ENCODE measurements at places on chromosomes 4 and X. TPM values are rescaled to one million over a fixed set of nuclear protein-coding genes. Genes with fewer than 3 reads are reported as not detected.

GRCh38 chrX:53723381-53723780, 36.9 kb upstream of the HUWE1 start:
- H3K4me3 ChIP-seq = no peak overlapping the region
- no peak for DNase-seq
- no peaks in the 10 kb centered on the region for H3K4me1 ChIP-seq
- peaks cover under 1% of the 10 kb centered on the region for H3K27me3 ChIP-seq
- no peaks in the 10 kb centered on the region for H3K36me3 ChIP-seq

- no peaks in the 10 kb centered on the region for H3K27me3 ChIP-seq
- no peak overlapping the region for H3K27ac ChIP-seq
These were observed 1495.4 kb downstream of the RPA4 start for GRCh38 chrX:98379134-98379533.

- no peak overlapping the region for H3K27ac ChIP-seq
- no peak for DNase-seq
- H3K4me3 ChIP-seq = no peak overlapping the region
These were observed 19.7 kb downstream of the QDPR start for GRCh38 chr4:17492058-17492741.

- no peak overlapping the region for H3K27ac ChIP-seq
- no peaks in the 10 kb centered on the region for H3K36me3 ChIP-seq
- no peak for DNase-seq
- no peak overlapping the region for H3K4me3 ChIP-seq
These were observed 11.1 kb upstream of the KLF8 start for GRCh38 chrX:56221101-56221500.

- H3K27me3 ChIP-seq = no peaks in the 10 kb centered on the region
- DNase-seq = peak; percentile 73
- H3K4me1 ChIP-seq = no peaks in the 10 kb centered on the region
- H3K4me3 ChIP-seq = no peak overlapping the region
These were observed 25.4 kb upstream of the SLAIN2 start for GRCh38 chr4:48315728-48316630.

DNA sequence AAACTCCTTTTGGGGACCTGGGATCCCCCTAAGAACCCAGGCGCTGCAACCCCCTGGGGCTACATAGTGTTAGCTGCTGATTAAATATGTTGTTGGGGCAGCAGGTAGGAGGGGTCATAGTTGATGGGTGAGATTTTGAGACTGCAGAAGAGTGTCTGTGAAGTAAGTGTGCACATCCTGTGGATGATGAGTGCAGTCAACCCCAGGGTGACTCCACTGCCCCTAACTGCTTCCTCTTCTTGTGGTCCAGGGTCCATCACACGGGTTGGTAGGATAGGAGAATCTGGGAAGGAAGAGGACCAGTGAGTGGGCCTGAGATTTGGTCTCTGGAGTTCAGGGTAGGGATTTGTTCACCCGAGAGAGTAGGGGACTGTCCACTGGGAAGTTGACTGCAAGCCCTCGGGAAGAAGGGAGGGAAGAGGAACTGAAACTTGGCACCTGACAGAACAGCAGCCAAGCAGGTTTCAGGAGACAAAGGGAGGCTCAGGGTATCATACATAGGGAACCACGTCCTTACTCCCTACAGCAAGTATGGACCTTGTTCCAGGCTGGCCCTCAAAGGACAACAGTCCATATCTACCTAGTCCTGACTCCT, 8.5 kb downstream of the DLG3 start:
- no peaks in the 10 kb centered on the region for H3K27me3 ChIP-seq
- DNase-seq = no peak
- no peaks in the 10 kb centered on the region for H3K36me3 ChIP-seq
- H3K27ac ChIP-seq = no peak overlapping the region
- H3K4me1 ChIP-seq = no peaks in the 10 kb centered on the region
- H3K4me3 ChIP-seq = no peak overlapping the region

GRCh38 chrX:150983521-150984168, 510 bp downstream of the HMGB3 start:
- peaks cover 4% of the 10 kb centered on the region for H3K36me3 ChIP-seq
- no peak for DNase-seq
- no peaks in the 10 kb centered on the region for H3K27me3 ChIP-seq
- no peaks in the 10 kb centered on the region for H3K4me1 ChIP-seq
- H3K27ac ChIP-seq = peak overlapping the region; percentile 41

GRCh38 chr4:2592572-2592971, 56.1 kb downstream of the FAM193A start:
- no peak overlapping the region for H3K4me3 ChIP-seq
- peaks cover 6% of the 10 kb centered on the region for H3K36me3 ChIP-seq
- no peaks in the 10 kb centered on the region for H3K27me3 ChIP-seq

- H3K4me3 ChIP-seq = no peak overlapping the region
- H3K27ac ChIP-seq = peak overlapping the region; percentile 76
- no peaks in the 10 kb centered on the region for H3K27me3 ChIP-seq
- no peaks in the 10 kb centered on the region for H3K36me3 ChIP-seq
These were observed 325.0 kb downstream of the EVC2 start for GRCh38 chr4:5383191-5383980.

DNA sequence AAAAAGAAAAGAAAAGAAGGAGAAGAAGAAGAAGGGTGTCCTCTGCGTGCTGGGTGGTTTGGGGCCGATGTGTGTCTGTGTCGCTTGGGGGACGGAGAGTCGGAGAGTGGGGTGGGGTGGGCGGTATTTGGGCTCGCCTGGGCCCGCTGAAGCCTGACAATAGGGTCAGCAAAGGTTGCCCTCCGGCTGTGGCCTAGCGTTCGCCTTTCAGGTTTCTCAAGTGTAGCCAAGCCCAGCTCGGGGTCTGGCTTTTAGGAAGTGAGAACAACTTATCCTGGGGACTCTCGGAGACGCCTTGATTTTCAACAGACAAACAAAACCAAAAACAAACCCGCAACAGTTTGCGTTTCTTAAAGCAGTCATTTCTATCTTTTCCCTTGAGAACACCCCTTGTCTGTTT, 4.1 kb upstream of the SOX3 start:
- DNase-seq = no peak
- no peak overlapping the region for H3K4me3 ChIP-seq
- H3K27me3 ChIP-seq = peaks cover 63% of the 10 kb centered on the region
- no peak overlapping the region for H3K27ac ChIP-seq
- H3K4me1 ChIP-seq = no peaks in the 10 kb centered on the region

GRCh38 chr4:108327642-108328382, 159.1 kb upstream of the LEF1 start:
- no peak for DNase-seq
- H3K27me3 ChIP-seq = peaks cover 5% of the 10 kb centered on the region
- H3K27ac ChIP-seq = no peak overlapping the region
- H3K36me3 ChIP-seq = no peaks in the 10 kb centered on the region
- no peaks in the 10 kb centered on the region for H3K4me1 ChIP-seq

DNA sequence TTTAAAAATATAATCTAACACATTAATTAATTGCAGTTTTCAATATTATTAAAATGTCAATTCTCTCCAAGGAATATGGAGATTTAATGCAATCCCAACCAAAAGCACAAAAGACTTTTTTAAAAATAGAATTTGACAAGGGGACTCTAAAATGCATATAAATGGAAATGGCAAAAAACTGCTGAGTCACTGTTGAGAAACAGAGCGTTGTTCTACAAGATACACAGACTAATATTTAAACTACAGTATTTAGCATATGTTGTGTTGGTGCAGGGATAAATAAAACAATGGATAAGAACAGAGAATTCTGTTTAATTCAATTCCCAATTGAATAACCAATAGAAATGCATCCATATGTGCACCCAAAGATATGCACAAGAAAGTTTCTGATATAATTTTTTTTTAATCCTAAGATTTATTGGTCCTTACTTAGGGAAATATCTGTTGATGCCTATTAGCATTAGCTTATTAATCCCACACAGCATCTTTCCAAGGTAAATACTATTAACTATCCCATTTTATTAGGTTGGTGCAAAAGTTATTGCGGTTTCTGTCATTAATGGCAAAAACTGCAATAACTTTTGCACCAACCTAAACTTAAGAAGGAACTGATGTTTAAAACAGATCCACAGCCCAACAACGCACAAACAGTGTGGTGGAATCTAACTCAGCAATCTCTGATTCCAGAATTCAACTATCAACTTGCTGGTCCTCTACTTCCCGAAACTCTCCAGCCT, 86.8 kb upstream of the VEGFC start:
- peaks cover 9% of the 10 kb centered on the region for H3K4me1 ChIP-seq
- no peak overlapping the region for H3K27ac ChIP-seq
- no peak overlapping the region for H3K4me3 ChIP-seq
- DNase-seq = peak; percentile 45
- H3K36me3 ChIP-seq = no peaks in the 10 kb centered on the region

DNA sequence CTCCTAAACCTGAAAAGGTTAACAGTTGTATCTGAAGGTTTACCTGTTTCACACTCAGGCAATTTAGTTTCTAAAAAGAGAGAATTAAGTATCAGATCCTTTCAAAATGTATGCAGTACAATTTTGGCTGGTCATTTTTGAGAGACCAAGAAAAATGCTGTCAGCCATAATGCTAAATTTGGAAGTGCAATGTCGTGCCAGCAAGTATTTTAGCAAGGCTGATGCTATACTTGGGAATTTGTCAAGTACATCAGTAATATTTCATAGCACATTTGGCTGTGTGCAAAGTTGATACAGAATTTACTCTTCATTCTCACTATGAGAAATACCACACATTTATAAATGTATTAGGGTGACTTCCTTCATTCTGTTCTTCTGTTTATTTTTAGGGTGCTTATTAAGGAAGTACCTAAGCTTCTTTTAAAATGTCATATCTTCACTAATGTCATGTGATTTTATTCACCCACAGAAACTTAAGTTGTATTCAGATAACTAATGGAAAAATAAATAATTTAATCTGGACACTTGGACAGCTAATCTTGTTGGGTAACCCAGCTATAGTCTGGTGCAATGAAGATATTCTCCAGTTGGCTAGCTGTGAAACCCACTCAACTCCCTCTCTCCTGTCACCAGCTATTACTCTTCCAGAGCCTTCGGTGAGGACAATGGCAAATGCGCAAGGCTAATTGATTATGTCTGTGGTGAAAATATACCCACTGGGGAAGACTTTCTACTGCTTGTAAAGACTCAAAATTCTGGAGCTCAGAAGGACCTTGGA, 84.2 kb upstream of the TLL1 start:
- H3K27me3 ChIP-seq = no peaks in the 10 kb centered on the region
- H3K36me3 ChIP-seq = no peaks in the 10 kb centered on the region
- no peaks in the 10 kb centered on the region for H3K4me1 ChIP-seq
- no peak for DNase-seq
- H3K27ac ChIP-seq = no peak overlapping the region

DNA sequence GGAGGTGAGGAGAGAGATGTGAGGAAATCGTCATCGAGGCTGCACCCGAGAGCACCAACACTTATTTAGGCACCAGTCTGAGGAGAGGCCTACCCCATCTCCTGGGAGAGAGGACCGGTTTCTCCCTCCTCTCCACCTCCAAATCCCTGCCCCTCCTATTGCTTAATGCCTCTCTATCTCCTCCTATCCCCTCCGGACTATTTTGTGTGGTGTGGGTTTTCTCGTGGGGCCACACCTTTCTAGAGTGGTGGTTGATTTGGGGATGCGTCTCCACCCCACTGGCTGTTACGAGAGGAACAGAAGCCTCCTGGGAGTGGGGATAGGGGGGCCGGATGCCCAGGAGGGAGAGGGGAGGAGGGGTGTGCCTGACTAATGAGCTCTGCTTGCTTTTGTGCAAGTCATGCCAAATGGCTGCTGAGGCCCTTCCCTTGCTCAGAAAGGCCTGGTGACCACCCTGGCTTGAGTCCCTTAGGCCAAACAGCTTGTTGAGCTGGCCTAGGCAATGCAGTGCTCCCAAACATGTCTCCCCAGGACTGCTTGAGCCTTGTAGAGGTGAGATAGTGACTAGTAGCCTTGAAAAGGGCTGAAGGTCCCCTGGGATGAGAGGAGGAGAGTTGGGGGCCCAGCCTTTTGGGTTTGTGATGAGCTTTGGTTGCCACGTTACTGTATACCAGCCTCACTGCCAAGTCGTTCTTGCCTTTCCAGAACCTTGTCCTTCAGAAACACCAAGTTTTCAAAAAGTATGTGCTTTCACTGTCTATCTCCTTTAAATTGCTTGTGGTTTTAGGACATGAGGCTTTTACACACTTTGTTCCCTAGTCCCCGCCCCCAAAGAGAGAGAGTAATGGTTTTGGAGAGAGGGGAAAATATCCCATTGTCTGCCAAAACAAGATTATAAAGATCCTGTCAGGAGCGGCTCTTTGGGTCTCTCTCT, 1.2 kb downstream of the MSN start:
- no peaks in the 10 kb centered on the region for H3K27me3 ChIP-seq
- peak; percentile 80 for DNase-seq
- no peaks in the 10 kb centered on the region for H3K4me1 ChIP-seq
- peaks cover 5% of the 10 kb centered on the region for H3K36me3 ChIP-seq
- peak overlapping the region; percentile 99 for H3K4me3 ChIP-seq

GRCh38 chr4:80831383-80832361, 198.8 kb upstream of the BMP3 start:
- H3K4me1 ChIP-seq = no peaks in the 10 kb centered on the region
- peak; percentile 38 for DNase-seq

DNA sequence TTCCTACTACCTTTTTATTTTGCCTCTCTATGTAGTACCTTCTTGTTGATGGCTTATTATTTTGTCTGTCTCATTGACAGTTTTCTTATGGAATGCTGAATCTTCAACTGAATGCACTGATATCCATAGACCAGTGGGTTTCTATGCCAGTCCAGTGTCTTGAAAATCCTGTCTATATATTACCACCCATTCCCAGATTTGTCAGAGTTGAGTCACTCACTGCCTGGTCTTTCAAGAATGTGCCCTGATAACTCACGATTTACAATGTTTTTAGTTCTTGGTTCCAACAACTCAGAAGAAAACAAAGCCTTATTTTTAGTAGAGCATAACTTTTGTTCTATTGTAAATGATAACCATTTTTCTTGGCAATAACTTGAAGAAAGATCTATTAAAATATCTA, 606.0 kb upstream of the PITX2 start:
- H3K27ac ChIP-seq = no peak overlapping the region
- H3K36me3 ChIP-seq = no peaks in the 10 kb centered on the region
- no peak overlapping the region for H3K4me3 ChIP-seq

DNA sequence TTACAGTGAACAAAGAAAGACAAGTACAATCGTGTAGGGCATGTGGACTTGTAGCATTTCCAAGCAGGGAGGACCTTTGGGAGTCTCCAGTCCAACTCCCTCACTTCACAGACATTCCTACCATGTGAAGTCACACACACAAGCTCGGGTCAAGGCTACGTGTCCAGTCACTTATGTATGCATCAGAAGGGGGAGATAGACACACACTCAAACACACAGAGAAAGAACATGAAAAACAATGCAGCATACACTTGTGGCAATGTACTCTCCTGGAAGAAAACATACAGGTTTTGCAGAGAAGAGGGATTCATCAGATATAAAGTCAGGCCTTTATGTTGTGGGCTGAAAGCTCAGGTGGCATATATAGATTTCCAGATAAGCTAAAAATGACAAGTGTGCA, 136.1 kb upstream of the MID1 start:
- DNase-seq = peak; percentile 92
- no peak overlapping the region for H3K27ac ChIP-seq
- H3K4me1 ChIP-seq = 0 out of 2 replicates have a peak, but pooled peaks cover 2% of the 10 kb centered on the region
- no peaks in the 10 kb centered on the region for H3K27me3 ChIP-seq
- no peaks in the 10 kb centered on the region for H3K36me3 ChIP-seq

The NDNF gene
- under 0.01 TPM for total RNA-seq

The SPON2 gene
- 21.1 TPM for total RNA-seq

The TLL1 gene
- not detected for total RNA-seq

The MTMR8 gene
- under 0.01 TPM for total RNA-seq

The NOX1 gene
- not detected for total RNA-seq

The RADX gene
- 2.2 TPM for total RNA-seq

The GPRASP2 gene
- total RNA-seq = 24.7 TPM

The DGKK gene
- total RNA-seq = not detected

The STARD8 gene
- total RNA-seq = 1.7 TPM

The BEND4 gene
- not detected for total RNA-seq

The NSG1 gene
- 0.56 TPM for total RNA-seq

The GALNTL6 gene
- under 0.01 TPM for total RNA-seq

The HTN1 gene
- not detected for total RNA-seq

The PCSK1N gene
- not detected for total RNA-seq
